ENCODE measurements at places on chromosomes 16 and 17. TPM values are rescaled to one million over a fixed set of nuclear protein-coding genes. Genes with fewer than 3 reads are reported as not detected.

- H3K4me3 ChIP-seq: peak overlapping the region; percentile 97
- peaks cover 29% of the 10 kb centered on the region for H3K4me1 ChIP-seq
- H3K27me3 ChIP-seq: no peaks in the 10 kb centered on the region
- H3K27ac ChIP-seq: peak overlapping the region; percentile 92
- no peaks in the 10 kb centered on the region for H3K36me3 ChIP-seq
Measured at GRCh38 chr17:78781104-78781892, 775 bp downstream of the CYTH1 start.

The PMFBP1 gene
- total RNA-seq: 4.4 TPM

GRCh38 chr16:58847902-58848661 lies 114.0 kb upstream of the GOT2 start:
- no peaks in the 10 kb centered on the region for H3K27me3 ChIP-seq
- no peaks in the 10 kb centered on the region for H3K36me3 ChIP-seq
- H3K4me1 ChIP-seq: no peaks in the 10 kb centered on the region
- H3K4me3 ChIP-seq: no peak overlapping the region
- no peak overlapping the region for H3K27ac ChIP-seq

DNA sequence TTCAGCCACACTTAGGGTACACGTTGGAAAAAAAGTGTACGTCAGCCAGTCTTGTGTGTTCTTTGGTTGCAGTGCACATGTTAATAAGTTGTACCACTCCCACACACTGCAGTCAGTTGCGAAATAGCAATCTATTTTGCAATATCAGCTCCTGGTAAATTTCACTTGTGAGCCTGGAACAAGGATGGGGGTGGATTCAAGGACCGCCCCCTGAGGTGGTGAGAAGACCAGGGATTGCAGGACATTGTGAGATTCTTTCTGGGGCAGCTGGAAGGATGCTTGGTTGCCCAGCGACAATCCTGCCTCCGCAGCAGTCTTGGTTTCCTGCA lies 78.6 kb upstream of the ZFHX3 start:
- no peak overlapping the region for H3K4me3 ChIP-seq
- no peaks in the 10 kb centered on the region for H3K4me1 ChIP-seq
- H3K27ac ChIP-seq: no peak overlapping the region
- peak; percentile 76 for DNase-seq
- no peaks in the 10 kb centered on the region for H3K27me3 ChIP-seq

The KRTAP4-5 gene
- total RNA-seq: not detected

The AKAP10 gene
- total RNA-seq: 11.9 TPM

- H3K36me3 ChIP-seq: no peaks in the 10 kb centered on the region
- no peaks in the 10 kb centered on the region for H3K27me3 ChIP-seq
- no peaks in the 10 kb centered on the region for H3K4me1 ChIP-seq
- no peak for DNase-seq
- no peak overlapping the region for H3K27ac ChIP-seq
- no peak overlapping the region for H3K4me3 ChIP-seq
Measured at GRCh38 chr17:31674717-31675349, 184.2 kb downstream of the COPRS start.

The CD300H gene
- not detected for total RNA-seq

The KRTAP1-5 gene
- total RNA-seq: not detected

The NPIPA2 gene
- not detected for total RNA-seq

The TUBG1 gene
- total RNA-seq: 23.1 TPM

The ITGB3 gene
- 2.1 TPM for total RNA-seq

The GNG13 gene
- not detected for total RNA-seq

- no peak overlapping the region for H3K4me3 ChIP-seq
- no peaks in the 10 kb centered on the region for H3K4me1 ChIP-seq
Measured at GRCh38 chr17:75242461-75243042, 18.9 kb downstream of the GGA3 start.

- H3K4me1 ChIP-seq: peaks cover 35% of the 10 kb centered on the region
- H3K36me3 ChIP-seq: no peaks in the 10 kb centered on the region
- DNase-seq: no peak
- H3K27ac ChIP-seq: no peak overlapping the region
- no peaks in the 10 kb centered on the region for H3K27me3 ChIP-seq
Measured at GRCh38 chr17:79995696-79996095, 40.0 kb downstream of the TBC1D16 start.

The TGFB1I1 gene
- total RNA-seq: 8.6 TPM

- H3K27me3 ChIP-seq: no peaks in the 10 kb centered on the region
- no peaks in the 10 kb centered on the region for H3K36me3 ChIP-seq
Measured at GRCh38 chr16:50244140-50244503, 22.2 kb upstream of the ADCY7 start.

- H3K27ac ChIP-seq: no peak overlapping the region
- no peak for DNase-seq
- no peaks in the 10 kb centered on the region for H3K27me3 ChIP-seq
Measured at GRCh38 chr17:43787728-43788127, 7.5 kb downstream of the CFAP97D1 start.

Measured in body of pancreas (tissue), 4 donors.